ENCODE measurements at places on chromosomes 1 and 21.

DNA sequence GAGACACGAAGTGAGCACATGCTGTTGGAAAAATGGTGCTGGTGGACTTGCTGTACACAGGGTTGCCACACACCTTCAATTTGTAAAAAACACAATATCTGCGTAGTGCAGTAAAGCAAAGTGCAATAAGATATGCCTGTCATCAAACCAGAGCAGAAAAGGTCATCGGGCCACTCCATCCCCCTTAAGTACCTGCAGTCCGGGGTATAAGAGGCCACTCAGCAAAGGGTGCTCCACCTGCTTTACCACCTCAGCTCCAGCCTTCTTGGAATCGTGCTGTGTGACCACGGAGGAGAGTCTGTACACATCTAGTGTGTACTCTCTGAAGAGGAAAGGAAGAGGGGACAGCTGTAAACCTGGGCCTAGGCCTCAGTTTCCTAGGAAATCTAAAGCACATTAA, 10.9 kb downstream of the YARS1 start:
- DNase-seq: no peak

- no peak for DNase-seq
Observed at GRCh38 chr1:68132426-68133130, 82.2 kb upstream of the DIRAS3 start.

GRCh38 chr1:190560161-190560681, 82.6 kb upstream of the BRINP3 start:
- DNase-seq: no peak

DNA sequence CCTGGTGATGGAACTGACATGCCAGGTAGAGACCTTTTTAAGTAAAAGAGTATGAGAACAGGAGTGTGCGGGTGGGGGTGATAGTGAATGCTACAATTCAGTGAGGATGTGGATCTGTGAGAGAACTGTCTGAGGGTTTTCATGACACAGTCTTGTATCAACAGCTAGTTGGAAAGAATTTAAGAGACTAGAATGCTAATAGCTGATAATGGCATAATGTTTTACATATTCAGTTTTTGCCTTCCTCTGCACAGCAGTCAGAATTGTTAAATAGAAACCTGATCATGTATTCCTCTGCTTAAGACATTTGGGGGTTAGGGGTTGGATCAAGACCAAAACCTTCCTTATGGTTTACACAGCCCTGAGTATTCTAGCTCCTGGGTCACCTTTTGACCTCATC, 152.8 kb upstream of the ZRANB2 start:
- DNase-seq: no peak

DNA sequence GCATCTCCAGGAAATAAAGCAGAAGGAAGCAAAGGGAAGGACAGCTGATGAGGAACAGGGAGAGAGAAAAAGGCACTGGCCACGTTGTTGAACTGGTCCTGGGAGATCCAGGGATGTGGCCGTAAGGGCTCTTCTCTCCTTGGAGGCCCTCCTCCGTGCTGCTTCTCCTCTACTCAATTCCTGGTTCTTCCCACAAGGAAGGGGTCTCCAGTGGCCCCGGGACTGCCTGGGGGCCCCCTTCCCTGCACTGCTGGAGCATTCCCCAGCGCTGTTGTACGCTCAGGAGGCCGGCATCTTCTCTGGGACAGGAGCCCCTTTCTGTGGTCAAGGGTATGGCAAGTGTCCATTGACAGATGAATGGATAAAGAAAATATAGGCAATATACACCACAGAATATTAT, 88.5 kb upstream of the TLR5 start:
- no peak for DNase-seq

DNA sequence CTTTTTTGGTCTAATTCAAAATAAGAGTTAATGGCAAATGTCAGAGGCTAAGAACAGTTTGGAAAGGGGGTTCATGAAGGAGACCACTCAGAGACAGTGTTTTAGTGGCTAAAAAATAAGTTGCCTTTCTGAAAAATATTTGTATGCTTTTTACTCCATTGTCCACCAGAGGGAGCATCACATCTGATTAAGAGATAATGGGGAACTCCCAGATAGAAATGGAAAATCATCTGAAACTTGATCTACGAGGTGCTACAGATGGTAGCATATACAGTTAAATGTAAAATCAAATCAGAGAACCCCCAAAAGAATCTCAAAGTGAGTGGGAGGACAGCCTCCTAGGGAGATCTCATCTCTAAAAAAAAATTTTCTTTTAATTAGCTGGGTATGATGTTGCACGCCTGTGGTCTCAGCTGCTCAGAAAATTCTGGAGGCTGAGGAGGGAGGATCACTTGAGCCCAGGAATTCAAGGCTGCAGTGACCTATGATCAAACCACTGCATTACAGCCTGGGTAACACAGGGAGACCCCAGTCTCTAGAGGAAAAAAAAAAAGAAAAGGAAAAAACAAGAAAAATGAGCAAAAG, 9.7 kb downstream of the SMYD3 start:
- DNase-seq: no peak

- no peak for DNase-seq
Observed at GRCh38 chr1:159829822-159830465, 3.3 kb downstream of the SLAMF8 start.

- DNase-seq: no peak
Observed at GRCh38 chr1:178275553-178275952, 181.6 kb downstream of the RASAL2 start.
